ENCODE measurements at places on chromosomes 11 and 22.

- no peak for DNase-seq
- H3K27me3 ChIP-seq, result no peaks in the 10 kb centered on the region
- H3K4me3 ChIP-seq, result no peak overlapping the region
Measured at GRCh38 chr22:21052715-21053459, 7.1 kb downstream of the LRRC74B start.

DNA sequence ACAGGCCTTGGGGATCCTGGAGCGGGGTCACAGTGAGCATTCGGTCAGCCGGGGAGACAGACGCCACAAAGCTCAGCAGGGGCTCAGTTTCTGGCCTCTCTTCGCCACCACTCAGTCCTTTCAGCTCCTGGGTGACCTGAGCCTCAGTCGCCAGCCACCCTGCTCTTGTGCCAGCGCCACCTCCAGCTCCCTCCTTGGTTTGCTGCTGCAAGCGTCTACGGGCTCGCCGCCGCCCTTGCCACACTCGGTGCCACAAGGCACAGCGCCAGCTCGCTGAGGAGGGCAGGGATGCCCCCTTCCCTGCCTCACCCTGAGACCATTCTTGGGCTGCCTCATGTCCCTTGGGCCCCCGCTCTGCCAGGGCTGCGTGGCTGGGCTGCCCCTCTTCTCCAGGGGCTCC is 1.5 kb upstream of the EEF1G start:
- H3K4me3 ChIP-seq, result peak overlapping the region; percentile 77
- no peak overlapping the region for H3K27ac ChIP-seq
- no peak for DNase-seq
- no peaks in the 10 kb centered on the region for H3K27me3 ChIP-seq

DNA sequence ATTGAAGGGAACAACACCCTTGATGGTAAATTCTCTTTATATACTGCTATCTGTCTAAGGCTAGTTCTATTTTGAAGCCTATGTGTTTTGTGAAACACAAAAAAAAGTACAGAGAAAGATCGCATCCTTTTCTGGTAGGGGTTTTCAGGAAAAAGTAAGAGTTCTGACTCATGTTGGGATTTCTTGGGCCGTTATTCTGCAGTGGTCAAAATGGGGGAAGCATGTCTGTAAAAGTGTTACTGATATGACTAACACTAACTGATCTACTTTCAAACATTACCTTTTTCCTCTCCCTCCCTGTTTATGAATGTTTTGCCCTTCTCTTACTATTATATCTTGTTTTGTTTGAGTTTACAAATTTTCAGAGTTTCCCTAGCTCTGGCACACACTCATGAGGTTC is 53.9 kb downstream of the CTNND1 start:
- no peak overlapping the region for H3K4me3 ChIP-seq
- no peaks in the 10 kb centered on the region for H3K27me3 ChIP-seq
- DNase-seq, result no peak

DNA sequence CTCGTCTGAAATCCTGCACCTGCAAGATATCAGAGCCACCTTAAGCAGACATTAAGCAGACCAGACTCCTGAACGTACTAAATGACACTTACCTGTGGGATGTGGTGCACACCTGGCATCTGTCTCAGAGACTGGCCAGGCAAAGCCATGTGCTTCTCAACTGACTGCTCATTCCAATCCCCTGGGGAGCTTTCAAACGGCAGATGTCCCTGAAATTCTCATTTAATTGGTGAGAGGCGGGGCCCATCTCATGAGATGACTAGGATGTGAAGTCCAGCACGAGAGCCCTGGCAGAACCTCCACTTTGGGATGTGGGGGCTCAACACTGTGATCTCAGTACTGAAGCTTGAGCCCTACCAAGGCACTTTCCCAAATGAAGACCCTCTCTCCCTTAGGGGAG is 84.9 kb upstream of the HMGXB4 start:
- no peak overlapping the region for H3K4me3 ChIP-seq
- DNase-seq, result no peak
- no peaks in the 10 kb centered on the region for H3K27me3 ChIP-seq
- H3K27ac ChIP-seq, result no peak overlapping the region
- no peaks in the 10 kb centered on the region for H3K4me1 ChIP-seq

DNA sequence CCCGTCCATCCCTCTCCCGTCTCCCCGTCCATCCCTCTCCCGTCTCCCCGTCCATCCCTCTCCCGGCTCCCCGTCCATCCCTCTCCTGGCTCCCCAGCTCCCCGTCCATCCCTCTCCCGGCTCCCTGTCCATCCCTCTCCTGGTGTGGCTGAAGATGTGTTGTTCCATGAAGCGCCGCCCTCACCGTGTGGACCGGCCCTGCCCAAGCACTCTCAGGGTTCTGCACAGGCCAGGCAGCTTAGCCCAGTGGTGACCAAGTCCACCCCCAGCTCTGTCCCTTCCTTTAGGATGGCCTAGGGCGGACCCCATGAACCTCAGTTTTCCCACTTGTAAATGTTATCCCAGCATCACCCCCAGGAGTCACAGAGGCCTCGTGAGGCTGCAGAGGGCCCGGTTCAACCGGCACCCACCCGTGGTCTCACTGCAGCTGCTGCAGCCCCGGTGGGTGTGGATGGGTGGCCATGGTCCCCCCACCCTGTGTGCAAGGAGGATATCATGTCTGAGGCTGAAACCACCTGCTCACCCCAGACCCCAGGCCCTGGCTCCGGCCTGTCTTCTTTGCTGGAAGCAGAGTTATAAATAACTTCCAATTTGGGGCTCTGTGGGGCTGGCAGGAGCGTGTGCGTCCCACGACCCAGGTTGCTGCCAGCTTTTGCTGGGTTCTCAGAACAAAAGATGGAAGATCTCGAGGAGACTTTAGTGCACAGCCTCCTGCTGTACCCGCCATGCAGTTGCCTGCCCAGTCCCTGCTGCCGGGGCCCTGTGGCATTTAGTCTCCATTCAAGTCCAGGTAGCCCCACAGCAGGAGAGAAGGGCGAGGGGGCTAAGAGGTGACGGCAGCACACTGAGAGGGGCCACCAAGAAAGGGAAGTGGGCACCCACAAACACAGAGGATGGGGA is 1147.8 kb downstream of the BRD1 start:
- no peak overlapping the region for H3K4me3 ChIP-seq
- H3K27me3 ChIP-seq, result no peaks in the 10 kb centered on the region
- no peaks in the 10 kb centered on the region for H3K4me1 ChIP-seq
- no peak for DNase-seq

DNA sequence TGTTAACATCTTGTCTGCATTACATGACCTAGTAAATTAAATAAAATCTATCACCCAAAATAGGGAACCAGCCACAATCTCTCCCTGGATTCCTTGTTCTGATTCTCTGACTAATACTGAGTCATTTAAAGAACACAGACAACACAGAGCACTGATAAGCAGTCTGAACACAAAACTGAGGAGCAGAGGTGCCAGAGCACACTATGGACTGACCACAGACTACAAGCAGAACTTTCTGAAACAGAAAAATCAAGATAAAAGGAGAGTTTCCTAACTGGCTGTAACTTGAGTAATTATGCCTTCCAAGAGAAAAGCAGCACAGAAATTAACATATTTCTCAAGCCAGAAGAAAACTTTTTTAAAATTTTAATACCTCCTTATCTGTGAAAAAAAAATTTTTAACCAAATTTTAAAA is 128.8 kb downstream of the SGSM3 start:
- H3K27ac ChIP-seq, result no peak overlapping the region
- peaks cover 3% of the 10 kb centered on the region for H3K4me1 ChIP-seq
- DNase-seq, result peak; percentile 10

DNA sequence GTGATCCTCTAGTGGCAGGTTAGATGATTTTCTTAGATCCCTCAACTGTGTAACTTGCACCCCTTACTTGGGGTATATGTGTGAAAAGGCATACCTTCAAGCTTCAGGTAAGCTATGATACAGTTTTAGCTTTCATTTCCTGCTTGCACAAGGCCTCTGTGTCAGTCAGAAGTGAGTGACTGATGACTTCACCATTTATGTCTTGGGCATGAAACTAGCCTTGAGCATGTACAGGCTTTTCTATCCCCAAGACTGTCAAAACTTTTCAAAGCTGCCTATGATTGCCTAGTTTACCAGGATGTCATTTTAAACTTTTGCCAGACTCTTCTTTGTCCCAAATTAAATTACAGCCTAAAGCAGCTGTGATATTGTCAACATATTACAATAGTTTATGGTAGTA is 286.1 kb upstream of the CNTN5 start:
- no peaks in the 10 kb centered on the region for H3K27me3 ChIP-seq
- H3K27ac ChIP-seq, result no peak overlapping the region
- DNase-seq, result no peak

DNA sequence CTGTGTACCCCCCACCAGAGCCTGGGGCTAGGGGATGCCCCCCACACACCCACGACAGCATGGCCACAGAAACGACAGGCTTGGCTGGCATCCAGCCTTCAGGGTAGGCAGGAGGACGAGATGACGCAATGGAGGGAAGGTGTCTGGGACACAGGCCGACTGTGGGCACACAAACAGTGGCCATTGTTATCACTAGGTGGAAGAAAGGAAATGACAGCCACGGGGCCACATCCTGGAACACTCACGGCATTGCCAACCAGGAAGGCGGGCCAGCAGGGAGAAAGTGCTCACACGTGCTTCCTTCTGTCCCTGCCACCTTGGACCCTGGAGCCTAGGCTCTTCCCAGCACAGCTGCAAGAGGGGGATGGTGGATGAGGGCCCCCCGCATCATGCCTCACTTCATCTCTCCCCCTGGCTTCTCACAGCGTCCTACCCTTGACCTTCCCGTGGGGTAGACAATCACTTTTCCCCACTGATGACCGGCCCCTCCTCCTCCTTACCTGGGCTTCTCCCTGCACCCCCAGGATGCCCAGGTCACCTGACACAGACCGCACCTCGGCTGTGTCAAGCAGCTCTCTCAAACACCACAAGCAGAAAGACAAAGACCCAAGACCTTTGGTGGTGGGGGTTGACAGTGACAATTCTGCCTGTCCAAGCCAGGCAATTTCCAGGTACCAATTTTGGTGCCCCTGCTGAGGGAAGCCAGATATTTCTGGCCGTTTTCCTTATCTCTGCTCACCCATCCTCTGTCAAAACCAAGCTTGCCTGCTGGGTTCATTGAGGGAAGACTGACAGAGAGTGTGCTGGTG is 8.6 kb downstream of the PLA2G6 start:
- no peak overlapping the region for H3K27ac ChIP-seq
- no peaks in the 10 kb centered on the region for H3K27me3 ChIP-seq

DNA sequence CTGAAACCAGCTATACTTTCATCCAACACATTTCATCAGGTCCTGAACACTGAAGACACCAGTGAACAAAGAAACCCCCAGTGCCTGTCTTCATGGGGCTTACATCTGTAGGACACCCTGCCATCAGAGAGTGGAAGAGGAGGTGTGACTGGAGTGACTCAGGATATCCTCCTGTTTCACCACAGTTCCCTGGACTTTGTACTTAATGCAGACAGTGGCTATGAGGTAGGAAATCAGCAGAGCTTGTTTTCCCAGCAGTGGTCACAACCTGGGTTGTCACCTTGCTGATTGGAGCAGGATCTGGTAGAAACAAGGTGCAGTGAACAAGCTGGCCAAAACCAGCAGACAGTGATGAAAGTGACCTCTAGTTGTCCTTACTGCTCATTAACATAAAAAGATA is 128.8 kb downstream of the KIRREL3 start:
- no peaks in the 10 kb centered on the region for H3K27me3 ChIP-seq
- no peak for DNase-seq
- H3K4me3 ChIP-seq, result no peak overlapping the region
- H3K36me3 ChIP-seq, result no peaks in the 10 kb centered on the region
- no peaks in the 10 kb centered on the region for H3K4me1 ChIP-seq
- H3K27ac ChIP-seq, result no peak overlapping the region

DNA sequence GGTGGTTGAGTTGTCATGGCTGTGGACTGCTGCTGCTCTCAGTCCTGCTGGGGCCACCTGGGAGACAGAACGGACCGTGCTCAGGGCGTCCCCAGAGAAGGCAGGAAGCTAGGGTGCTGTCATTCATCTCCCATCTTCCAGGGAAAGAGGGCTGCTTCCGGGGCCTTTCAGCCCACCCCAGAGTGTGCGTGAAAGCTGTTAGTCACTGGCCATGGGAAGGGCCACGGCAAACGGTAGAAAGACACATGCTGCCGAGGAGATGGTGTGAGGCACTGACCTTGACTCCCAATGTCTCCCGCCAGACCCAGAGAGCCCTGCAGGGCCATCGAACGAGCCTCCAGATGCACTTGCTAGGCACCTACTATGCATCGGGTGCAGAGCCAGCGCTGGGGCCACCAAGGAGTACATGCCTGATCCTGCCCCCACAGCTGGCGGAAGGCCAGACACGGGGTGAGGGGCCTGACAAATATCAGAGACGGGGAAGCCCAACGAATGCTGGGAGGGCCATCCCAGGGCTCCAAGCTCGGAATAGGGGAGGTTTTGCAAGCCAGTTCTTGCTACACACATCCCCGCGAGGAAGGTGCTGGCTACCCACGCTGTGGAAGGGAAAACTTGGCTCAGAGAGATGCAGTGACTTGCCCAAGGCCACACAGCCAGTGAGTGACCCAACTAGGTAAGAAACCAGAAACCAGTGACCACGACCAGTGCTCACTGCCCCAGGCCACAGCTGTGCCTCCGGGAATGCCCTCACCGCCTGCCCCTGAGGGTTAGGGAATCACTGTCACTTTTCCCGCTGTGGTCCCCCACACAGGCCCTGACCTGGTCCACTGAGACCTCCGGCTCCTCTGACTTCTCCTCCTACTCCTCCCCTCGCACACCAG is 10.1 kb downstream of the RAC2 start:
- no peak for DNase-seq
- no peaks in the 10 kb centered on the region for H3K27me3 ChIP-seq
- no peak overlapping the region for H3K27ac ChIP-seq
- H3K4me1 ChIP-seq, result no peaks in the 10 kb centered on the region
- no peaks in the 10 kb centered on the region for H3K36me3 ChIP-seq

DNA sequence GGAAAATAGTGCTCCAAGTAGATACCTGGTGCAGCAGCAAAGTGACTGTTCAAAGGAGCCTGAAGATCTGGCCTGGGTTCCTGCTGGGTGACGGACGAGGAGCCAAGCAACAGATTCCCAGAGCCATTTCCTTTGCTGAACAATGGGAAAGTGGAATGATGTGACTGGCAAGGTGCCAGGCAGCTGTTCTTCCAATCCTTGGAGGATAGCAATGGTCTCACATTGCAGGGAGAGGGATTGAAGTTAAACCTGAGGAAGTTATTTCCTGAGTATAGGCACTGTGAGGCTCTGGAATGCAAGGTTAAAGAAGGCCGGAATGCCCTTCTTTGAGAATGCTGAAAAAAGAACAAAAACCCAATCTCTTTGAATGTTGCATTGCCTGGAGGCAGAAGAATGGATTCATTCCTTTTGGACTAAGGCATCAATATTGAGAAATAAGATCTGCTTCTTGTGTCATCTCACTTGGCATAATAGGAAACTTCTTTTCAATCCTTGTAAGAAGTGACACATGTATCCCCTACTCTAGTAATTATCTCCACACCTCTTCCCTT is 223.8 kb downstream of the BLID start:
- no peaks in the 10 kb centered on the region for H3K27me3 ChIP-seq
- DNase-seq, result peak; percentile 27
- H3K27ac ChIP-seq, result no peak overlapping the region
- H3K4me3 ChIP-seq, result no peak overlapping the region
